NCI-H526 treated with DMSO at 0.1 percent for 48 hours (cell line): ENCODE measurements at places on chromosomes 16 and 17.
A peak's percentile ranks its signal among the peaks of the same experiment; 100 is the strongest.

- peak; percentile 36 for DNase-seq
These were observed 329 bp downstream of the NLK start for GRCh38 chr17:28042721-28043291.

- DNase-seq: no peak
These were observed 151.6 kb downstream of the ABCC12 start for GRCh38 chr16:48004141-48004695.

DNA sequence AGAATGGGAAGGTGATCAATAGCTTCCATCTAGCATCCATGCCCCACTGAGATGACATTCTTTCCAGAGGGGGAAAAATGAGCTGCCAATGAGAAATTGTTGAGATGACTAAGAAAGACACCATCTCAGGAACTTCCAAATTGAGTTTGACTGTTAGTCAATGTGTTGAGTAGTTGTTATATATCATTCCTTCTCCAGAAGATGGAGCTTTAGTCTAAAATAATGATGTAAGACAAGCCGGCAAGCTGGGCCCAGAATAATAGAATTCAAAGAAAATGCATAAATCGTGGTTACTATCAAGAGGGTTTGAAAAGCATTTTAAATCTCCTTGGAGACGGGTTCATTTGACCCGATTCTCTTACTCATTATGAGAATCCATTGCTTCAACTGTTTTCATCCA lies 71.0 kb upstream of the ATF7IP2 start:
- DNase-seq: no peak

- DNase-seq: no peak
These were observed 39.3 kb upstream of the MAP2K6 start for GRCh38 chr17:69375229-69375628.

- no peak for DNase-seq
These were observed 11.2 kb upstream of the NGFR start for GRCh38 chr17:49483599-49484509.

GRCh38 chr17:76264755-76265623 lies at the start of gene UBALD2:
Gene UBALD2 (plus strand): TSS chr17:76265348. CDS start chr17:76265506, 158 bp downstream.
- peak; percentile 96 for DNase-seq

DNA sequence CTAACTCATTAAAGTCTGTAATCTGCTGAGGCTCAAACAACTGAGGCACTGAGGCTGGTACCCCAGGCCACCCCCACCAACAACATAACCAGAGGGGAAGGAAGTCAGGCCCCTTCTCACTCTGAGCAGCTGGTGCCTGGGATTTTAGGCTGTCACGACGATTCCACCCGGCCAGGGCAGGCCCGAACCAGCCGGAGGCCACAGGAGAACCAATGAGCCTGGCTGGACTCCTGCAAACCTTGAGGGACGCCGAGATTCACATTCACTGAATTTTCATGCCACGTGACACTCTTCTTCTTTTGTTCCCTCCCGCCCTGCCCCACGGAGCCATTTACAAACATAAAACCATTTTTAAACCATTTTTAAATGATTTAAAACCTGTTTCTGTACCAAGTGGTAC lies 48.1 kb downstream of the RPH3AL start:
- no peak for DNase-seq

DNA sequence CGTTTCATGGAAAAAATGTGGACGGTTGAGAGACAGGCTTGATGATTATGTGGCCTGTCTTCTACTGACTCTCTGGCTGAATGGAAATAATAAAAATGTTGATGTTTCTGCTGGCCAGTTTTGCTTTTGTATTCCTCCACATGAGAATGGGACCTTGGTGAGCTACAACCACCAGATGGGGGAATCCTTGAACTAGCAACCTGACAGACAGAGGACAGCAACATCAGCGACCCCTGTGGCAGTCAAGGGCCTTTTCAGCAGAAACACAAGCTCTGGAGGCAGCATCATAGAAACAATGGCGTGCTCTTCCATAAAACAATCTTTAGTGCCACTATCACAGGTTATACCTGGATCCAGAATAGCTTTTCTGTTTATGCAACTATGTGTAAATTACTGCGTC lies 84.0 kb upstream of the ATP2A3 start:
- DNase-seq: no peak

GRCh38 chr16:26692658-26693057 lies 374.1 kb upstream of the C16orf82 start:
- DNase-seq: no peak

GRCh38 chr17:35191001-35191695 lies 3.0 kb downstream of the SLC35G3 start:
- DNase-seq: no peak

GRCh38 chr16:89199241-89200123 lies 855 bp downstream of the SLC22A31 start:
- DNase-seq: no peak

DNA sequence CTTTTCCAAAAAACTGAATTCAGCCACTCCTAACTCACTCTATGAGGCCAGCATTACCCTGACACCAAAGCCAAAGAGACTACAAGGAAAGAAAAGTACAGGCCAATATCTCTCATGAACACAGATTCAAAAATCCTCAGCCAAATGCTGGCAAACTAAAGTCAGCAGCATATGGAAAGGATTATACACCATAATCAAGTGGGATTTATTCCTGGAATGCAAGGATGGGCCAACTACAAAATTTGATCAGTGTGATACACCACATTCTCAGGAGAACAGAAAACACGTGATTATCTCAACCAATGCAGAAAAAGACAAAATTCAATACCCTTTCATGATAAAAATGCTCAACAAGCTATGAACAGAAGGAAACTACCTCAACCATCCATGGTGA lies 7.7 kb upstream of the AATK start:
- no peak for DNase-seq

- peak; percentile 29 for DNase-seq
These were observed 240.7 kb downstream of the MAP2K6 start for GRCh38 chr17:69654981-69655855.

DNA sequence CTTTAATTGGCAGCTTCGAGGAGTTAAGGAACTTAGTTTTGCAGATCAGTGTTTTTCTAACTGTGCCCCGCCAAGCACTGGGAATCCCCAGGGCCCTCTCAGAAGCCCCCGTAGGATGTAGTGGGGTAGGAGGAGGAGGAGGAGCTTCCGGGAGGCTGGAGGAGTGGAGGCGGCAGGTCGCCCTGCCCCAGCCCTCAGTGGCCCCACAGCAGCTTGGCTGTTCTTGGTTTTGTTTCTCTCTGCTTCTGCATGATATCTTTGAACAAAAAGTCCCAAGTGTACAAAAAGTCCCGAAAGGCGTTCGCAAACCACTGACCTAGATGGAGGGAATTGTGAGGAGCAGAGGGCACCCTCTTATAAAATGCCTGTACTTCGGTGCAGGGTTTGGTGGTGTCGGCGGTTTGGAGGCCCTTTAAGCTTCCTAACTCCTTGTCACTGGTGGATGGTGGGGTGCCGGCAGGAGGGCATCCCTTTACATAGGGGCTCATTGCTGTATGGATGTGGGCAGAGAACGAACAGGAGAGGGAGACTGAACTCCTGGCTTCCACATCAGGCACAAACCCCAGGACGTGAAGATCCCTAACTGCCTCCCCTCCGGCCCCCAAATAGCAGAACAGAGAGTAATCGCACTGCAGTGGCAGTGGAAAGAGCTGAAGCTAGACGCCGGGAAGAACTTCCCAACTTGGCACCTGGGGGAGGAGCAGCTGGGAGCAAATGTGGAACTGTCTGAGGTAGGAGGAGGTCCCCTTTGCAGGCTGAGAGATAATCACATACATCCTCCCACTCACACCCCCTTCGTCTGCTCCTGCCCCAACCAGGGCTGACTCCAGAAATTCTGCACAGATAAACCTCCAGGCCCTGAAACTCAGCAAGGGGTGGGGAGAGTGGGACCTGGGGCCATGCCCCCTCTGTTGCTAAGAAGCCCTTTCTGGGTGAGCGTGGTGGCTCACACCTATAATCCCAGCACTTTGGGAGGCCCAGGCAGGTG lies 20.1 kb downstream of the EPOP start:
- DNase-seq: no peak

GRCh38 chr16:58126451-58126961 lies 2.7 kb downstream of the CFAP20 start:
- DNase-seq: no peak

DNA sequence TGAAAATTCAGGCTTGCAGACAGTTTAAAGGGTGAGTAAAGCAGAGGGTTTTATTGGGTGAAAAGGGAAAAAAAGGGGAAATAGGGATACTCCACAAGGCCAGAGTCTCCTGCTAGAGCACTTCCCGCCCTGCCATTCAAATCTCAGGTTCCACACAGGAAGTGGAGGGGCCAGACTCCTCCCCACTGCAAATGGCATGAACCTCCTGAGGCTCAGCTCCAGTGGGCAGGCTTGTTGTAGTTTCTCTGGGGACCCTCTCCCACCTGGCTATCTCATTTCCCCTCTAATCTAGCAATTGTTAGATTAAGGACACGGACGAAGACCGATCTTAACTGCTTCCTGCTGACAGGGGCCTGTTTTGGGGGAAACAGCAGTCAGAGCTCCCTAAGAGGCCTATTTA lies 43.4 kb downstream of the TAOK1 start:
- no peak for DNase-seq

- DNase-seq: no peak
These were observed 21.1 kb upstream of the ZNF629 start for GRCh38 chr16:30808146-30808545.

- no peak for DNase-seq
These were observed 63.4 kb downstream of the LMF1 start for GRCh38 chr16:907361-907760.

GRCh38 chr17:41393294-41393693 lies 4.1 kb downstream of the KRT31 start:
- DNase-seq: no peak

DNA sequence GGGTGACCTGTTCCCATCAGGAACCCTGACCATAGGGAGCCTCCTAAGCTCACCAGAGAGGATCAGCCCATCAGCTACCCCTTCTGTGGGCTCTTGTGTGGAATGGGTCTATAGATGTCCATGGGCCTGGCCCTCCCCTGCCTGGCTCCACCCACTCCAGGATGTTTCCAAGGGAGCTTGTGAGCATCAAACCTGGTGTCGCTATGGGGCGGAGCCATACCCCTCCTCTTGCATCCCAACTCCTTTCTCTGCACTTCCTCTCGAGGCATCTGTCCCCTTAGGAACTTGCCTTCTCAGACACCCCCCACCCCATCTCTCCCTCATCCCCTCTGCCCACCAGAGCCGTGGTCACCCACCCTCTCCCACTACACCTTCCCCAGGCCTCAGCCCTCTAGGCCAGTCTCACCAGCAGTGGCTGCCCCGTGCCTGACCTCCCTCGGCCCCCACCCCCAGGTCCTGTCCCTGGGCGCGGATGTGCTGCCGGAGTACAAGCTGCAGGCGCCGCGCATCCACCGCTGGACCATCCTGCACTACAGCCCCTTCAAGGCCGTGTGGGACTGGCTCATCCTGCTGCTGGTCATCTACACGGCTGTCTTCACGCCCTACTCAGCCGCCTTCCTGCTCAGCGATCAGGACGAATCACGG lies 10.4 kb downstream of the KCNH6 start:
- no peak for DNase-seq

GRCh38 chr16:53518550-53519416 lies 15.8 kb upstream of the AKTIP start:
- DNase-seq: no peak

DNA sequence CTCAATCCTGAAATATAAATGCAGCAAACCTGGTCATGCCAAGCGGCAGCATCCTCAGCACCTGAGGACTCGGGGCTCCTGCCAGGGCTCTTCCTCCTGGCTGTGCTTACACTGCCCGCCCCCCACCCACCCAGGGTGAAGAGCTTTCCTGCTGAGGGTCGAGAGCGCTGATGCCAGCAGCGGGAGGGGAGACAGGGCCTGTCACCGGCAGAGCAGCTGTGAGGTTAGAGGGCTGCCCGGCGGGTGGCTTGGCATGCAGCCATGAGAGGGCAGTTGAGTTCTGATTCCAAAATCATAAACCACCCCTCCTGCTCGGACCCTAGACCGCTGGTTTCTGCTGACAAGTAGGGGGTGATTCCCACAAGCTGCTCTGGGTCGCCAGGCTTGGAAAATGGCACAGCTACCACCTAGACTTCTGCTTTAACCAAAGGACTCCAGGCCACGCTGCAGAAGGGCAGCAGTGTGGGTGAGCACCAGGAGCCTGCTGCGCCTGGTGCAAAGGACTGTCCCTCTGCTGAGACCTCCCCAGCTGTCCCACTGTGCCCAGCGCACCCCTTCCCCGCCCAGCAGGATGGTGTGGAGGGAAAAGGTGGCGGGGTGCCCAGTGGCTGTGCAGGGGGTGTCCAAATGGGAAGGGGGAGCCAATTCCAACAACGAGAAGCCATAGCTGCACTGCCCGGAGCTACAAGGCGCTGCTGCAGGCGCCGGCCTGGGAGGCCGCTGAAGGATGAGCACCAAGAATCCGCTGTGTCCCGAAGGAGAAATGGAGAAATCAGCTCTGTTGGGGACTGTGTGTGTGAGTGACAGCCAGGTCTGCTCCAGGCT lies 26.6 kb downstream of the MXRA7 start:
- no peak for DNase-seq

GRCh38 chr17:65374966-65375365 lies 186.5 kb downstream of the AXIN2 start:
- DNase-seq: no peak

- no peak for DNase-seq
These were observed 9.4 kb downstream of the MAP3K14 start for GRCh38 chr17:45307290-45308015.

DNA sequence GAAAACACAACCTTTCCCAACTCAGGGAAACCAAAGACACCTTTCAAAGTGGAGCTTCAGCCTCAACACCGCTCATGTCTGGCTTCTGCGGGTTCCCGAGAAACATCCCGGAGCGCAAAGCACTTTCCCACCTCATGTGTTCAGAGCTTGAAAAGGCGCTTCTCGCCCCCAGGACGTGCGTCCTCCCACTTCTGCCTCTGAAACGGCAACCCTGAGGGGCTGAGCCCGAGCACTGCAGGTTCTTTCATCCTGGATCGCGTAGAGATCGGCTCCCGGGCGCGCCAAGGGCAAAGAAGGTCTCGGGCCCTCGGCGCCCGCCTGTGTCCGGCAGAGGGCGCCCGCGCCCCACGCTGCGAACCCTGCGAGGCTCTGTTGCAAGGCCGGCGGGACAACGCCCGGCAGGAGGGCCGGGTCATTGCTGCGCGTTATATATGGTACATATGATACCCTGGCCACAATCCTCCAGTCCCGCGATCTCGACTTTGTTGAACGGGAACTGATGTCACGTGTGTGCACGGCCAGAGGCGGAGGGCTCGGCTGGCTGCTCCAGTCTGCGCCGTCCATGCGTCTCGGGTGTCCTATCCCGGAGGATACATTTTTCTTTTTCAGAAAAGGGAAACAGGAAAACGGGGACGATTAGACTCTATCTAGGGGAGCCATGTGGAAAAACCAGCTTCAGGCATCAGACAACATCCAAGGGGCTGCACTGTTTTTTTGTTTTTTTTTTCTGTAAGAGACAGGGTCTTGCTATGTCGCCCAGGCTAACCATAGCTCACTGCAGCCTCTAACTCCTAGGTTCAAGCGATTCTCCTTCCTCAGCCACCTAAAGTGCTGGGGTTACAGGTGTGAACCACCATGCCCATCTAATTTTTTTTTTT lies 19.1 kb downstream of the COQ7 start:
- peak; percentile 78 for DNase-seq

- no peak for DNase-seq
These were observed 333.1 kb downstream of the BCAS3 start for GRCh38 chr17:61010661-61011170.

- DNase-seq: no peak
These were observed 71.6 kb upstream of the PSMD7 start for GRCh38 chr16:74224828-74225612.
